ENCODE measurements at places on chromosomes 16 and 17.

- no peak for DNase-seq
Observed at GRCh38 chr17:15910791-15911190, 34.1 kb upstream of the ADORA2B start.

DNA sequence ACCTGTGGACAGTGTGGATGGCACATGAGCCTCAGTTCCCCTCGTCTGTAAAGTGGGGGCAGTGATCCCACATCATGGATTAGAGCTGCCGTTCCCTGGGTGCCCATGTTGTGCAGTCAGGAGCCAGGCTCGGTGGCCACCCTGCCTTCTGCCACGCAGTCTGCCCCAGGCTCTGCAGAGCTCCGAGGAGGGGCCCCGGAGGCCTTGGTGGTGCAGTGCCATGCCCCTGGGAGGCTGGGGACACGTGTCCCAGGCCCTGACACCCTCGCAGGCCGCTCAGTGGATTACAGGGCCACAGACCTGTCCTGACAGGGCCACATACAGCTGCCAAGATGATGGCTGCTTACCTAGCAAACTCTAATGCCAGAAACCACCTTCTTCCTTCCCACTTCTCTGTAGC lies 59.7 kb upstream of the ZNF469 start:
- DNase-seq: no peak

- DNase-seq: no peak
Observed at GRCh38 chr17:34670618-34671017, 91.2 kb downstream of the TMEM132E start.

- DNase-seq: no peak
Observed at GRCh38 chr16:68075980-68076379, 9.2 kb upstream of the NFATC3 start.

GRCh38 chr17:43213545-43213944 lies 1.9 kb downstream of the TMEM106A start:
- DNase-seq: no peak

DNA sequence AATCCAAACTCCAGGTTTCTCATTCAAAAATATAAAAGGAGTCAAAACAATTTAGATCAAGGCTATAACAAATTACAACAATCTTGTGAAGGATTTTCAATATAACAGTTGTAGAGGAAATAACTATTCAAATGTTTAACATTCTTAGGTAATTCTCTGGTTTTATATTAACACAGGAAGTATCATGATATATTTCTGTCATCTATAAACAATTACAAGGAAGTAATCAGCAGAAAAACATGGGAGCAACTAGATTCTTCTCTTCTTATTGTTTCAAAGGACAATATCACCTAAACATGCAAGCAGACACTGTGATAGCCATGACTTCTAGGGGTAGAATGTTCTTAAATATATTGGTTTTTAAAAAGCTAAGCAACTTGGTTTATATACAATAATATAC lies 49.9 kb downstream of the FBXL20 start:
- no peak for DNase-seq

GRCh38 chr17:63704259-63704576 lies 4.3 kb upstream of the LIMD2 start:
- DNase-seq: no peak

- DNase-seq: no peak
Observed at GRCh38 chr16:85166699-85167588, 54.7 kb upstream of the CIBAR2 start.

GRCh38 chr16:48562475-48562874 lies 47.5 kb downstream of the N4BP1 start:
- DNase-seq: no peak

DNA sequence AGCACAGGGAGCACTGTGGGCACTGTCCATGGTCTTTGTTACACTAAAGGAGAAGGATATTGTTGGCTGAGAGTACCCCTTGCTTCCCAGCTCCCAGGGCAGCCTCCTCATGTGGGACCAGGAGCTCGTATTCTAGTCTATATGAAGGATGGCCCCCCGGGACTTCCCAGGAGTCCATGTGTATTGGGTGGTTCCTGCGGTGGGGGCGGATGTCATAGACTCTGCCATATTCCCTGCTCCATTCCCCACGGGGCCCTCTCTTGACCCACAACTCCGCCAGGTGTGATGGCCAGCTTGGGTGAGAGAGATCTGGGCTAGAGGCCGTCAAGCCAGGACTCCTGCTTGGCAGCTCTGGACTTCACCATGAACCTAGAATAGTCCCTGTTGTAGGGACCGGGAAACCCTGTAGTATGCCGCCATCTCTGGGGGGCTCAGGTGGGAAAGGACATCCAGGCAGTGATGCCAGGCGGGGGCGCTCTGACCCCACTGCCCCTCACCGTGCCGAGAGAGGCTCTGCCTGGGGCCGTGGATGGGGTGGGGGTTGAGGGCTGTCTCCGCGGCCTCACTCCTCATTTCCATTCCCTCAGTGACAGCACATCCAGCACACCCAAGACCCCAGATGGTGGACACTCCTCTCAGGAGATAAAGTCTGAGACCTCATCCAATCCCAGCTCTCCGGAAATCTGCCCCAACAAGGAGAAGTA lies 37.8 kb downstream of the OR1D5 start:
- DNase-seq: no peak

DNA sequence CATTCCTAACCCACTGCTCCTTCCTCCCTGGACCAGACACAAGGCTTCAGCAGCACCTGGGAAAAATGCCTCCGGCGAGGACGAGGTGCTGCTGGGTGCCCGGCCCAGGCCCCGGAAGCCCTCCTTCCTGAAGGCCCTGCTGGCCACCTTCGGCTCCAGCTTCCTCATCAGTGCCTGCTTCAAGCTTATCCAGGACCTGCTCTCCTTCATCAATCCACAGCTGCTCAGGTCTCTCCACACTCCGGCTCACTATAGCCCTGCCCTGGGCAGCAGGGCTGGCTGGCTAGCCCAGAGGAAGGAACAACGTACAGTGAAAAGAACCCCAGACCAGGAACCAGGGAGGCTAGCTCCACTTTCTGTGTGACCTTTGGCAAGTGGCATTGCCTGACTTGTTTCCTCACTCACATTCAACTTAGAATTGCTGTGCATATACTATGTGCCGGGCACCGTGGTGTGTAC lies 26.2 kb downstream of the ABCC3 start:
- DNase-seq: no peak

- no peak for DNase-seq
Observed at GRCh38 chr17:1883536-1883935, 53.7 kb downstream of the RPA1 start.

DNA sequence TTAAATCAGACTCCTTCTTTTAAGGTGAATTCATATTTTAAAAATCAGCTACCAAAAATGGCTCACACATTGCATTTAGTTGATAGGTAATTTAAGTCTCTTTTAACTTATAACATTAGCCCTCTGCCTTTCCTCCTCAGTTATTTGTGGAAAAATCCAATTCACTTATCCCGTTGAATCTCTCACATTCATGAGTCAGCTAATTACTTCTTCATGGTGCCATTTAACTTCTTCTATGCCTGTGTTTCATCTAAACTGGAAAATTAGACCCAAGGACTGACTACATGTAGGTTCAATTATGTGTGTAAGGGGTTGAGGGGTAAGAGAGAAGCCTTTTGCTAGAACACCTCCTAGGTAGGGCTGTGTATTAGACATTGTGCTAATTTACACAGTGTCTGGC lies 18.4 kb upstream of the SLFN5 start:
- DNase-seq: no peak

DNA sequence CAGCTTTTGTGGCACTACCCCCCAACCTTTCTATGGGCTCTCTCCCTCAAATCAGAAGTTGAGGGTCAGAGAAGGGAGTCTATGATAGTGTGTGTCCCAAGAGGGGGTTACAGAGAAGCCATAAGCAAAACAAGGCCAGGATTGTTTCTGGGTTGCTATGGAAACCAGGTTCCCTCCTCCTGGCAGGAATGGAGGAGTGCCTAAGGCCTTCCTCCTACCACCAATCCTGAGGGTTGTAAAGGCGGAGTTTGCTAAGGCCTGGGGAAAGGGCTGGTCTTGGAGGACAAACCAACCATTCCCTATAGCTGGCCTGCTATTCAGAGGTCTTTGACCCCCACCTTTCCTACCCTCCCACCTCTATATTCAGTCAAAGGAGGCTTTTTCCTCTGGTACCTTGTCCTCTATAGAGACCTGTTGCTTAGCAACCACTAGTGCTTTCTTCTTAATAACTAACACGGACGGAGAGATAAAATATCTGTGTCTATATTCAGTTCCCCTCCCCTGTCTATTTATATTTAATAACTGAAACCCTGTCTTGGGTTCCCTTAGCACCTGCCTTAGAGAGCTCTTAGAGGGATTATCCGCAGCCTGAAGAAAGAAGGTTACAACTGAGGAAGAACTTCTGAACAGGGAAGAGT lies 43.4 kb downstream of the NEUROD2 start:
- no peak for DNase-seq

DNA sequence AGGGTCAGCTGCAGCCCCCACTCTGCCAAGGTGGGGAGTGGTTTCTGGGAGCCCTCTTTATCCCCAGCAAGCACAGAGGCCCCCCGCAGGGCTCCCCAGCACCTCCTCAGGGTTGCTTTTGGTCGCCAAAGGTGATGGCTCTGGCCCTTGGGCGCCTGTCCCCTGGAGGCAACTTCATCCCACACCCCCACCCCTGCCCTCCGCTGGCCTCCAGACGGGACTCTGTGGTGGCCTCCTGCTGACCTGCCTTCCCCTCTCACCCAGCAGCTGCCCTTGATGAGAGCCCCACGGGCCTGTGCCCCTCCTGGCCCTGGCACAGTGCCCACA lies 7.8 kb upstream of the RHOT2 start:
- no peak for DNase-seq

GRCh38 chr16:79114759-79115158 lies 485.8 kb downstream of the MAF start:
- DNase-seq: no peak

DNA sequence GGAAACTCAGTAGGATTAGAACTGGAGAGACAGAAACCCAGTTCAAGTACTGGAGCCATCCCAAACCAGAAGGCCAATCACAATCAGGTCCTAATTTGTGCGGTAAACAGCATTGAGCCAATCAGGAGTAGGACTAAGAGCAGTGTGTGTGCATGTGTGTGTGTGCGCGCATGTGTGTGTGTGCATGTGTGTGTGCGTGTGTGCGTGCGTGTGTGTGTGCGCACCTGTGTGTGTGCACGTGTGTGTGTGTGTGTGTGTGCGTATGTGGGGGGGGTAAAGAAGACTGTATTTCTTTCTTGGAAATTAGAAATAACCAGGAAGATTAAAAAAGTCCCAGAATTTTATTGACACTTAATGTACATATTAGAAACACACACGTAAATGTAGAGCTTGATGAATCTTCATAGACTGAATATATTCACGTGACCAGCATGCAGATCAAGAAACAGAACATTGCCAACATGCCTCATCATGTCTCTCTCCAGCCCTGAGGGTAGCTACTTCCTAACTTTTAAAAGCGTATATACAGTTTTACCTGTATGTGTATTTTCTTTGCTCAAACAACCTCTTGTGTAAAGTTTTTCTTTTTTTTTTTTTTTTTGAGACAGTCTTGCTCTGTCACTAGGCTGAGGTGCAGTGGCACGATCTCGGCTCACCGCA lies 919 bp upstream of the DHRS7C start:
- DNase-seq: no peak

- DNase-seq: no peak
Observed at GRCh38 chr17:42329025-42329976, 41.0 kb downstream of the STAT5A start.

GRCh38 chr17:55549140-55549539 lies 37.9 kb upstream of the SMIM36 start:
- no peak for DNase-seq

- DNase-seq: no peak
Observed at GRCh38 chr17:28345419-28346198, 10.0 kb downstream of the TNFAIP1 start.

GRCh38 chr16:63312346-63312745 lies 1276.1 kb upstream of the CDH8 start:
- no peak for DNase-seq

- DNase-seq: no peak
Observed at GRCh38 chr17:19398301-19399181, 11.6 kb upstream of the MFAP4 start.

DNA sequence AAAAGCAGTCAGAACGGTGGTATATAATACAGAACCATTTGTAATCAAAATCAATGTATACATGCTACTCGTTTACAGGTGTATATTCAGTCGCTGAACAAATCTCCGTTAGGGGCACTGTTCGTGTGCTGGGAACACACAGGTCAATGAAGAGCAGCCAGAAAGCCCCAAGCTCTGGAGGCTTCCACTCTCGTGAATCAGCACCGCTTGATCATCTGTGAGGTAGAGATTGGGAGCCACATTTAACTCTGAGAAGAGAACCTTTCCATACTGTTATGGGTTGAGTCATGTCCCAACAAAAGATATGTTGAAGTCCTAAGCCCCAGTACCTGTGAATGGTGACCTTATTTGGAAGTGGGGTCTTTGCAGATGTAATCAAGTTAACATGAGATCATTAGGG lies 5.4 kb upstream of the CYTH1 start:
- DNase-seq: no peak

- DNase-seq: no peak
Observed at GRCh38 chr16:84174396-84174795, 12.5 kb downstream of the TAF1C start.

DNA sequence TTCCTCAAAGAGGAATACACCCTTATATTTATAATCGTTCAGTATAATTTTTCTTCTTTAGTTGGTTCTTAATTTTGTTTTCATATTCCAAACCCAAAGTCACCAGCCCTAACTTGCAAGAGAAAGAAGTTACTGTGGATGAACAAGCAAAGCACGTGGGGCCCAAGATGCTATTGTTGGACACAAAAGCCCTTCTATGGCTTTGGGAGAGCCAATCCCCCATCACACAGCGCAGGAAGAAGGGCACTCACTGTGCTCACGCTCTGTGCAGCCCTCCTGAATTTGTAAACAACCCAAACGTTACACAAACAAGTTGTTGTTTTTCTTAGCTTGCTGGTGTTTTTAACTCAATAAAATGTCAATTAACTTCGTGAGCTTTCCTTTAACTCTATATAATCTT lies 22.5 kb downstream of the SPPL2C start:
- DNase-seq: no peak

Data from right renal pelvis (tissue), 4 donors.